ENCODE measurements at places on chromosomes 13 and 19.

DNA sequence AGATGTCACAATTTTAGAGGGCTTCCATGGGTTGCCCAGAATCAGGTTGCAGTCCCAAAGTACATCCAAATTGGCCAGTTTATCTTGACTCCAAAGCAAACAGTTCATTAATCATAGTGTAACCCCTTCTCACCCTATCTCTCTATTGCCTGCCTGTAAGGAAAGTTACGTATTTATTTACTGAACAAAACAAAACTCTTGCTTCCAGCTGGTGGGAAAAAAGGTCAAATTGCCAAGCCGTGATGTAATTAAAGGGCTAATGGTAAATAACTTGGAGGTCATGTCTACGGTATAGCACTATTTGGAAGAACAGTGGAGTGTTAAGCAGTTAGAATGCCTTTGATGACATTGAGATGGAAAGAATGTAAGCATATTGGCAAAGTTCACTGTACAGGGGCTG lies 214.0 kb downstream of the DLEU7 start:
- DNase-seq: no peak

- DNase-seq: peak; percentile 88
Measured at GRCh38 chr19:19531951-19532805, 3.5 kb downstream of the YJEFN3 start.

GRCh38 chr13:74061926-74062595 lies 72.1 kb downstream of the KLF12 start:
- peak; percentile 12 for DNase-seq

DNA sequence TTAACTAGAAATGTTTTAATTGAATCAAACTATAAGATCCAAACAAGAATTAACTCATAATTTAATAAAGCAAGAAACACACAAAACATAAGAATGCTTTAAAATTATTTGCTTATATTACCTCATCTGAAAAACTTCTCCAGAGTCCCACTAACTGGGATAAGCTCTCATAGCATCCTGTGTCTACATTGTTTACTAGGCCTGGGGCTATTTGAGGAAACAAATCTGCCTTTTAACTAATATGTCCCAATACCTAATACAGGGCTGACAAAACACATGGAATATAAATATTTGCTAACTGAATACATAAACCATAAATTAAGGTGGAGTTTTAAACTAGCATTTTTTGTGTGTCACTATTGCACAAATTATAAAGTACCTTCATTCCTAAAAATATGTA lies 1399.8 kb upstream of the SLC10A2 start:
- no peak for DNase-seq

DNA sequence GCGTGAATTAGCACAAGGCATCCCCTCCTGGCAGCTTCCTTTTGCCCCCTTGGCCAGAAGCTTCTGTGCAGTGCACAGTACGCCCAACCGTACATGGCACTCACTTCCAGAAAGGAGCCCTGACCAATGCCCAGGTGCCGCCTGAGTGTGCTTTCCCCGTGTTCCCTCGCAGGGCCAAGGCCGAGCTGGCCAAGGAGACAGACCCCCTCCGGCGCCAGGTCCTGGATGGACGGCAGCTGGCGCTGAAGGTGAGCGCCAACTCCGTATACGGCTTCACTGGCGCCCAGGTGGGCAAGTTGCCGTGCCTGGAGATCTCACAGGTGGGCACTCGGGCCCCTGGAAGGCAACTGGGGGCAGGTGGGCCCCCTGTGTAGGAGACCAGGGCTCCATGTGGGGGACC lies 9.4 kb upstream of the SPIB start:
- DNase-seq: no peak

GRCh38 chr19:29708554-29709439 lies 6.3 kb downstream of the C19orf12 start:
- no peak for DNase-seq

DNA sequence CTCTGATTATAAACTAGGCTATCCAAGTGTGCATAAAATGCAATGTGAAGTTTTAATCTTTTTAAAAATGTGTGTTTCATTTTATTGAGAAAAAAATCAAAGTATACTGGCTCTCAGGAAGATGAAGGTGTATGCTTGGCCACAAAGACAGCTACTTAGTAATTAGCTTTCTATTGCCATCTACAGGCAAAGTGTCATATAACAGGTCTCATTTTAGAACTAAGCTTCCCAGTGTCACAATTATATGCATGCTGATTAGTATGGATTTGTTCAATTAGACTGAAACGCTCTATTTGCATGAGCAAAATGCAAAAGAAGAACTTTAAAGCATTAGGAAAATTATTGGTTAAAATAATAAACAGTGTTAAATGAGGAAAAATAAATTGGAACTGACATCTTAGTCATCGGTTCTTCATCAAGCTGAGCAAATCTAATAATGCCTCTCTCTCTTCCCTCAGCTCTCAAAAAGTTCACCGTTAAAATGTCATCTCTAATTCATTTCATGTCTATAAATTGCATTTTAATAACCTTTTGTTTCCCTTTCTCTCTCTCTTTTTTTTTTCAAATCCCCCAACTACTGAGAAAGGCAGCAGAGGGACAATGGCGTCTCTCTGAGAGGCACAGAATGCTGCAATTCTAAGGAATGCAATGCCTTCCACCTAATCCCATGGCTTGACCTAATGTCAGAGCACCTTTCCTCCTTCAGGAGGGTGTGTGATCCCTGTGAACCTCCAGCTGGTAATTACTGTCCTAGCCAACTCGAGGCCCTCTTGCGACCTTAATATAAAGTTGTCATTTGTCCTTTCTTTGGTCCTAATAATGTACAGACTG lies 313.1 kb upstream of the MAB21L1 start:
- DNase-seq: no peak

DNA sequence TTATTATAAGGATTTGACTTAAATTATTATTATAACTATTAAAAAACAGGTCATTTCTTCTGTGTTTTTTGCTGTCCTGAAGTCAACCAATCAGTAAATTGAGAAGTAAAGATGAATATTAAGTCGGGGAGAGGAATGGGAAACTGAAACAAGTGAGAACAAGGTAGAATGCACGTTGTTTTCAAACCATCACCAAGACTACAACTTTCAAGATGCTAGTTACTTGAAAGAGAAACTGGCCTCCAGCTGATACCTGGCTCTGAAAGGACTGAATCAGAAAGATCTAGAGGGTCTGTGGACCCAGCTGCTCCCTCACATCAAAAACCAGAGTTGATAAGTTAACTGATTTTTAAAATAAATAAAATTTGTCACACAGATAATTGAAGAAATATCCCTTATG lies 1301.5 kb upstream of the ATXN8OS start:
- no peak for DNase-seq

DNA sequence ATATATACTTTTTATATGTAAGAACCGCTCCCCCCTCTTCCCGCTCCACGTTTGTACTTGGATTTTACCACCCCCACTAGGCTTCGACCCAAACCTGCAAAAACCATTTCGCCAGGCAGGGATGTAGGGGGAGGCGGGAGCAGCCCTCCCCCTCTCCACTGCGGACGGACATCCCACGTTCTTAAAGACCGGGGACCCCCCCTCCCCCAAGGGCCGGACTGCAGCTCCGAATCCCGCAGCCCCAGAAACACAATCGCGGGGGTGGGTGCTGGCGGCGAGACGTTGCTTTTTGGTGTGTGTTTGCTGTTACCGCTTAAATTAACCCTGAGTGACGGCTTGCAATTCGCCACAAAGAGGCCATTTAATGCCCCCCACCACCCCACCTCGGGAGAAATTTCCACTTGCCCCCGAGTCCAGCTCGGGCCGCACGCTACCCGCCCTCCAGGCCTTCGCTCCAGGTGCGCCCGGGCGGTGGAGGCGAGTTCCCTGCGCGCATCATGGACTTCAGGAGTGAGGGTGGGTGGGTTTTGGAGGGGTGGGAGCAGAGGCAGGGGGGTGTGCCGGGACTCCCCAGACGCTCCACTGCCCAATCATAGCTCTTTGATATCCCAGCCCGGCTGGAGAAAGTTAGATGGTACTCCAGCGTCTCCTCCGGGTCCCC lies 15.8 kb downstream of the NFIX start:
- DNase-seq: no peak

DNA sequence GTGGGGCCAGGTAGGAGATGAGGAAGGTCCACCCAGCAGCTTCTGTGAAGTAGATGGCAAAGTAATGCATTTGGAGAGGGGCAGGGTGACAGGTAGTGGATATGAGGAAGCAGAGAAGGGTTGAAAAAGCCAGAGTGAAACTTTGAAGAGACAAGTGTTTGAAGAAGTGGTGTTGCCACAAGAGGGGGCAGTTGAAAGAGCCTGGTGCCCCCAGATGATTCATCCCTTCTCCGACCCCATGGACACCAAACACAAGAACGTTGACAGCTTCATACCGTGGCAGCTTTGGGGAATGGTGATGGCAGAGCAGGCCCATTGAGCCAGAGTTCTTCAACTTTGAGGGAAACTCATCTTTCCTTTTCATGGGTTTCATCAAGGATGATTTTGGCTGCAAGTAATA lies 19.9 kb downstream of the IFNL3 start:
- no peak for DNase-seq

GRCh38 chr13:98917116-98917515 lies 60.7 kb downstream of the DOCK9 start:
- DNase-seq: no peak

- no peak for DNase-seq
Measured at GRCh38 chr13:100751826-100752225, 77.2 kb upstream of the TMTC4 start.

- DNase-seq: peak; percentile 54
Measured at GRCh38 chr19:13597640-13598039, 91.4 kb upstream of the CACNA1A start.

- DNase-seq: no peak
Measured at GRCh38 chr13:80329250-80329649, 11.7 kb downstream of the SPRY2 start.

- DNase-seq: no peak
Measured at GRCh38 chr19:6518145-6518911, 12.5 kb upstream of the TNFSF9 start.

GRCh38 chr19:30103981-30104380 lies 161.9 kb downstream of the URI1 start:
- no peak for DNase-seq

DNA sequence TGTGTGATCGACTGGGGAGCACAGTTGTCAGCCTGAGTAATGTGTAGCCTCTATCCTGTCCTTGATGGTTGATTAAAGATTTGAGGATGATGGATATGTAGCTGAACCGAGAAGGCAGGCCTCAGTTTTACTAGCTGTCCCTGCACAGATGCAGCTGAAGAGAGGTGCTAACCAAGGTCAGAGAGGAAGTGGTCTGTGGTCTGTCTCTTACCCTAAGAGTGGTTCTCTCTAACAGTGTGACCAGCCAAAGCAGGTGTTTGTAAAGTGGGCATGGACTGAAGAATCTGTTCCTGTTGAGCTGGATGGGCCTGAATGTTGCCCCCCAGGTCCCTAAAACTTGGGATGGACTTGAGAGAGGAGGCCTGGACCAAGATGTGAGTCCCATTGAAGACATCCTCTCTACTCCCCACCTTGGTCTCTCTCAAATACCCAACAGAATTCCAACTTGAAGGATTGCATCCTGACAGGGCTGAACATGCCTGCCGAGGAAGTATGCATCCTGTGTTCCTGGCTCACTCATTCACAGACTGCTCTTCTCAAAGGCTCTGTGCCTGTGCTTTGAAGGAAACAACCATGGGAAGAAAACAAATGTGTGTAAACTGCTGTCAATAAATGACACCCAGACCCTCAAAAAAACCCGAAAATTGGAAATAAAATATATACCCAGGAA lies 223.8 kb downstream of the MAB21L1 start:
- no peak for DNase-seq

GRCh38 chr13:34364633-34365032 lies 546.7 kb downstream of the RFC3 start:
- no peak for DNase-seq

DNA sequence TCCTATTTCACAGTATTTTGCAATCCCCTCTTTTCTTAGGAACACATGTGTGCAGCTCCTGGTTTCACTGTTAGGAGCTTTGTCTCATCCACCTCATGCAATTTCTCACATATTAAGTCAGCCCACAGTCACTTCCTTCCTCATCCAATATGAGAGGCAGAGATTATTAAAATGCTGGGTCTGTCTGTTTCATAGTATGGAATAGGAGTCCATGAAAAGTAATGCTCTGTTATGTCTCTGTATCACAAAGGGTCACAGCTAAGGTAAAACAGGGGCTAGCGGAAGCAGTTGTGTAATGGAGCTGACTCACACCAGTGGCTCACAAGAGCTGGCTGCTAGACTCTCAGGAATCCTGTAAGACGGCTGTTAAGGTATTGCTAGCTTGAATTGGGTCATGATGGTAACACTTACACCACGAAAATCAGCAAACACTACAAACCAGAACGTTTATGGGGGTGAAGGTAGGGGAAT lies 216.5 kb downstream of the EFNB2 start:
- no peak for DNase-seq

DNA sequence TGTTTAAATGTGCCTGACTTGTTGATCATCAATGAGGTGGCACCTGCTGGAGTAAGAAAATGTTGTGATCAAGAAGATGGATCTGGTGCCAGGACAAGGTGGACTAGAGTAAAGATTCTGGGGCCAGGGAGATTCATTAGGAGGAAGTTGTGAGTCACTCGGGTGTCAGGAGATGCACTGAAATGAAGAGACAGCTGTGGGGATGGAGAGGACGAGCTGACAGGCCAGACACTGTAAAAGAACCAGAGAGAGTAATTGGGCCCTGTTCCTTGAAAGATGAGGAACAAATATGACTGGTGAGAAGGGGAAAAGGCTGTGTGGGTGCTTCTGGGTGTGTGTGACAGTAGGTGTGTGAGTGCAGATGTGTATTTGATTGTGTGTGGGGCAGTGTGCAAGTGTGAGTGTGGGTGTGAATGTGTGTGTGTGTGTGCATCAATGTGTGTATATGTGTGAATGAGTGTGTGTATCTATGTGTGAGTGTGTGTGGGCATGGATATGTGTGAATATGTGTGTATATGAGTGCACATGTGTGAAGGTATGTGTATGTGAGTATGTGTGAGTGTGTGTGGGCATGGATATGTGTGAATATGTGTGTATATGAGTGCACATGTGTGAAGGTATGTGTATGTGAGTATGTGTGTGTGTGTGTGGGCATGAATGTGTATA lies 260.5 kb downstream of the RFC3 start:
- no peak for DNase-seq

DNA sequence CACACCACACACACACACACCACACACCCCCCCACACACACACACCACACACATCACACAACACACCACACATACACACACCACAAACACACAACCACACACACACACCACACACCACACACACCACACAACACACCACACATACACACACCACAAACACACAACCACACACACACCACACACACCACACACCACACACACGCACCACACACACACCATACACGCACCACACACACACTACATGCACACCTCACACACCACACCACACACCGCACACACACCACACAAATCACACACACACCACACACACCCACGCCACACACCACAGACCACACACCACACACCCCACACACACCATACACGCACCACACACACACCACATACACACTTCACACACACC lies 83.5 kb downstream of the ZNF557 start:
- no peak for DNase-seq

GRCh38 chr19:49861107-49861506 lies 6.3 kb downstream of the PNKP start:
- no peak for DNase-seq
